Neural crest cell (in vitro differentiated cells): ENCODE measurements at places on chromosomes 1 and 21. TPM values are rescaled to one million over a fixed set of nuclear protein-coding genes. Genes with fewer than 3 reads are reported as not detected.

GRCh38 chr21:34198231-34199120 is 125.1 kb downstream of the MRPS6 start:
- no peak for DNase-seq

GRCh38 chr1:183235503-183235902 is 49.4 kb downstream of the LAMC2 start:
- no peak for DNase-seq

GRCh38 chr1:231021540-231022031 is 18.5 kb downstream of the FAM89A start:
- DNase-seq = no peak

GRCh38 chr1:166638137-166638536 is 201.1 kb upstream of the POGK start:
- no peak for DNase-seq

DNA sequence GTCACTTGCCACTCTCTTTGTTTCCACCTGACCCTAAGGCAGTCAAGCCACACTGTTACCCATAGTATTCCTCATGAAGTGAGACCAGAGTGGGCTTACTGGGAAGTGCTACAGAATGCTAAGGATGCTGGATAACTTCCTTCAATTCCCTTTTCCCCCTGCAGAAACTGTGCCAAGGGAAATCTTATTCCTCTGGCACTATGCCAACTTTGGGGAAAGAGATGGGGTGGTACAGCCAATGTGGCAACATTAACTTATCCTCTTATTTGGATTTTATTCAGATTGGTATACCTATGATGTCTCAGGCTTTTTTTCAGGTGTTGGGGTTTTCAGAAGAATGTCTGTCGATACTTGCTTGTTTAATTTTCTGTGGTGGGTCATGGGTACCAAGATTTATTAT is 599.4 kb upstream of the PBX1 start:
- no peak for DNase-seq

GRCh38 chr1:6348511-6349191 is 44.9 kb downstream of the ACOT7 start:
- no peak for DNase-seq

Gene PTCH2
- 1.4 and 2.0 TPM in 2 replicates for total RNA-seq

Gene AADACL3
- total RNA-seq = not detected in 2 replicates

Gene OR2L5
- not detected in 2 replicates for total RNA-seq

Gene MYCL
- 23.0 and 25.8 TPM in 2 replicates for total RNA-seq

Gene LRRC39
- 1.3 and 1.4 TPM in 2 replicates for total RNA-seq
